Activated naive CD4-positive, alpha-beta T cell treated with anti-CD3 and anti-CD28 coated beads, Interleukin-2, amount 10 ng/mL, durations not matched to agents 5 hours and 36 hours (primary cell): ENCODE measurements at places on chromosomes 12 and 14. TPM values are rescaled to one million over a fixed set of nuclear protein-coding genes. Genes with fewer than 3 reads are reported as not detected.

Gene TSPAN19
- not detected for total RNA-seq

Gene TMEM63C
- total RNA-seq = 0.10 TPM

Gene SRRM4
- total RNA-seq = not detected

Gene MYO1H
- total RNA-seq = not detected

Gene MIP
- not detected for total RNA-seq

Gene IFNG
- total RNA-seq = 2.4 TPM

Gene TMEM253
- not detected for total RNA-seq

Gene C1S
- total RNA-seq = 1.9 TPM

Gene LRTM2
- not detected for total RNA-seq

Gene SDS
- total RNA-seq = not detected

Gene SMCO2
- 0.18 TPM for total RNA-seq

Gene OR4E2
- not detected for total RNA-seq

Gene GNPNAT1
- 12.2 TPM for total RNA-seq

Gene ASB2
- 22.9 TPM for total RNA-seq

Gene NAA25
- total RNA-seq = 25.7 TPM

Gene RPGRIP1
- total RNA-seq = not detected

Gene AQP6
- total RNA-seq = not detected

Gene NOS1
- total RNA-seq = not detected

Gene SOAT2
- total RNA-seq = 0.84 TPM

Gene KITLG
- total RNA-seq = 0.12 TPM

Gene ADAMTS20
- not detected for total RNA-seq

Gene MYF6
- total RNA-seq = not detected

Gene LRIG3
- not detected for total RNA-seq

Gene FGFR1OP2
- 90.4 TPM for total RNA-seq

Gene OR4K15
- not detected for total RNA-seq

Gene PTPRO
- total RNA-seq = 18.8 TPM

Gene AGAP2
- 66.7 TPM for total RNA-seq

Gene TMEM119
- total RNA-seq = 0.63 TPM

Gene LRRC43
- total RNA-seq = not detected

Gene OTUB2
- 1.8 TPM for total RNA-seq
